NCI-H2171 (cell line): ENCODE measurements at places on chromosomes 7 and 10.

GRCh38 chr7:149880638-149881311 is 7.0 kb downstream of the ATP6V0E2 start:
- DNase-seq = no peak

DNA sequence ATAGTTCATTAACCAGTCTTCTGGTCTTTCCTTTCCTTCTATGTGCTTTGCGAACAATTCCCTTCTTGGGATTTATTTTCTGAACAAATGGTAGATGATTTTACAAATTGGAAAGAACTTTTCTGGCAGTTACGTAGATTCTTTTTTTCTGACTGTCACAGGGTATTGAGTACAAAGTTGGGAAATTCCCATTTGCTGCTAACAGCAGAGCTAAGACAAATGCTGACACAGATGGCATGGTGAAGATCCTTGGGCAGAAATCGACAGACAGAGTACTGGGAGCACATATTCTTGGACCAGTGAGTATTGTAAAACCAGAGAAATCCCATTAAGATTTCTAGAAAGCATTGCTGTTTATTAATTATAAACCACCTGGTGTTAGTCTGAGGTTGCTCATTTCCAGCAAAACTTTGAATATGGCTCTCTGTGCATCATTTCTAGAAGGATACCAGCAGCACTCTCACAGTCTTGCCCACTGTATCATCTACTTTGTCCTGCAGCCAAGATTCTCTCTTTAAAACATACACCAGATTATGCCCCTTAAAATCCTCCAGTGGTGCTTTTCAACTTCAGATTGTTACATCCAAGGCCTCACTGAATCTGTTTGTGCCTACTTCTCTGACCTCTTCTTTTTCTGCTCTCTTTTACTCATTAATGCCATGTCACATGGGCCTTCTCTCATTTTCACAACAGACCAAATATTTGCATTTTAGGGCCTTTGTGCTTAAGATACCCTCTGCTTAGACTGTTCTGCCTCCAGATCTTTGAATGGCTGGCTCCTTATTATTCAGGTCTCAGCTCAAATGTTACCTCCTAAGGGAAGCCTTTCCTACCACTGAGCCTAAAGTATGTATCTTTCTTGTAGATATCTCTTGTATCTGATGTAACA is 27.0 kb downstream of the DLD start:
- no peak for DNase-seq

DNA sequence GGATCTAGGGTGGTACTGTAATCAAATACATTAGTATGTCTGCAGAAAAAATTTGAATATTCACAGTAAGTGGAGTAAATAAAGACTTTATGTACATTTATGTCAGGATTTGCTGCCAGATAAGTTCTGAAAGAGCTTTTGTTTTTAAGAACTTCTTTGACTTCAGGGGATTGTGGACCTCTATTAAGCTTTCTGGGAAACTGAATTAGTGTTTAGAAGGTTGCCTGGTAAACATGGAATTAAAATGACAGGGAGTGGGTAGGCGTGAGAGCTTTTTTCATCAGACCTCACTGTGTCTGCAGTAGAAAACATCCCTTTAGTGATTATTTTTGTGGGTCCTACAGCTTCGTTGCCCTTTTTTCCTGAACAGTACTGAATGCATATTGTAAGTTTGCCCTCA is 15.7 kb downstream of the SDHAF3 start:
- DNase-seq = no peak

DNA sequence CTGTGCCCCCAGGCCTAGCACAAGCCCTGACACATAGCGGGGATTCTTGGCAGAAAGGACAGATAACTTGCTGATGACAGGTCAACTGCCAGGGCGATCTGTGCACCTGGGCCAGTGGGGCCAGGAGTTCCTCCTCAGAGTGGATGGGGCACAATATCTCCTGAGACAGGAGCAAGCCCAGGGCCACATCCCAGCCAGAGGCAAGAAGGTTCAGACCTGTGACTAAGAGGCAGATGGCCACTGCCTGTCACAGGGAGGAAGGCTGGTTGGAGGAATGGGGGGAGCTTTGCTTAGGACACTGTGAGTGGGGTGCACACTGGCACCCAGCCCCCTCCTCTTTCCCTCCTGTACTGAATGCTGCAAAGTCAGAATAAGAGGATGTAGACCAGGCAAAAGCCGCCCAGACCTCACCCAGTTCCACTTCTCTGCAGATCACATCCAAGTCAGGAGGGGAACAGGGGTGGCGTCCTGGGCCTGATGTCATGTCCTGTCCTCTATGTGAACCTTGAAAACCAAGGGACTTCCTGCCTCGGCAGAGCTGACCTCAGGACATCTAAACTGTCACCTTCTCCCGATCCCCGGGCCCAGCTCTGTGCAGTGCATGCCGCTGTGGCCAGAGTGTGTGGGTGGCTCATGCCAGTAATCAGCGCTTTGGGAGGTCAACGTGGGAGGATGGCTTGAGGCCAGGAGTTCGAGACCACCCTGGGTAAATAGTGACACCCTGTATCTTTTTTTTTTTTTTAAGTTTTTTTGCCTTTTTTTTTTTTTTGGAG is 1.3 kb downstream of the GUSB start:
- DNase-seq = no peak

GRCh38 chr7:151687523-151688235 is 168.0 kb upstream of the RHEB start:
- no peak for DNase-seq

DNA sequence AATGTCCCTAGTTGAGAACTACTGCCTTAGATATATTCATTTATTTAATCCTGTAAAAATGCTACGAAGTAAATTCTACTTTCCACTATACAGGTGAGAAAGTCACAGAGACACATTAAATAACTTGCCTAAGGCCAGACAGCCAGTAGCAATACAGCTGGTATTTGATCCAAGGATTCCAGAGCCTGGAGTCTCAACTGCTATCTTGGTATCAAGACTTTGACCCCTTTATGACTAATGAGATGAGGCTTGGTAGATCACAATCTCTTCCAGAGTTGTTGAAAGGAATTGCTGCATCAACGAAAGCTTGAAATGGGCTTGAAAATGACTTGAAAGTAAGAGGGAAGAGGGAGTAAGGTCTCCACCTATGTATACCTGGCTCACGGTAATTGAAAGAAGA is 83.3 kb downstream of the ORC5 start:
- no peak for DNase-seq

DNA sequence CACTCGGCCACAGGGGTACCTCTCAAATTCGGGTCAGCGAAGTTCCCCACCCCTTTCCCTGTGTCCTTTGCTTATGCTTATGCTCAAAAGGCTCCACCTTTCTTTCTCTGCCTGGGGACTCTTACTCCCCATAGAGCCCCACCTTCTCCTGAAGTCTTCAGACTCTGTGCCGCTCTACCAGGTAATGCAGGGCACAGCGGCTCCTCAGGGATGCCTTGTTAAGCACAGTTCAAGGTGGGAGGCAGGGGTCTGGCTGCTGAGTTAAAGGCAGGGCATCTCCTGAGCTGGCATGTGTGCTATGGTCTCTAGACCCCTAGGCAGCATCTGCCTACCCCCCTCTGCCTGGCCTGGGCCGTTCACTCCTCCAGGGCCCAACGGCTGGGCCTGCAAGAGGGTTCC is 3.0 kb upstream of the CXCL12 start:
- no peak for DNase-seq

DNA sequence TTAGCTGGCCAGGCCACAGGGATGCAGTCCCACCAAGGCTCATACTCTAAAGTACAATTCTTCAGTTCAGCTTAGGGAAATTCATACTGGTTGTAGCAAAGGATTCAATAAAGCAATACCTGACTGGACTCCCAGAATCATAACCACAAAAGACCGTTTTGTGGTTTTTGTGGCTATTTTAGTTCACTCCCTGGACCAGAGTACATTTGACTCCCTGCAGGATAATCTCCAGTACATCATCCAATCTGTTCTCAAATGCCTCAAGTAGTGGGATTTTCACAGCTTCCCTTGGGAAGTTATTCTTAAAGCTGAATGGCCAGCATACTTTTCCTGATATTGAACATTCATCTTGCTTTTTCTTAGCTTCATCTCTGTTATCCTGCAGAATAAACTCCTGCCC is 29.3 kb upstream of the YAE1 start:
- no peak for DNase-seq

DNA sequence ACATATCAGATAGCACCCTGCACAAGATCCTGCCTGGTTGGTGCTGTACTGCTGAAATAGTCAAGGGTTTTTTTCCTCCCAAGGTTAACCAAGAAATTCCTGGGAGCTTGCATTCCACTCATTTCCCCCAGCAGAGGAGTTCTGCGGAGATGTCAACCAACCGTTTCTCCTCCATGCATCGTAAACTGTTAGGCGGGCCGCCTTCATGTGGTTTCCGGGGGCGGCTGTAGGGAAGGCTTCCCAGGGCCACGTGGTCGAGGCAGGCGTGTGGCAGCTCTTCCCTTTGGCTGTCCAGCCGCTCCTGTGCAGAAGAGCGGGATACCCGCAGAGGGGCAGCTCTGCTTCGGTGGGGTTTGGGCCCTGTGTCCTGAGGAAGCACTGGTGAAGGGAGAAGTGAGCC is 113.7 kb downstream of the RGS10 start:
- no peak for DNase-seq

- DNase-seq = no peak
Observed at GRCh38 chr7:91287371-91288084, 23.3 kb downstream of the FZD1 start.

GRCh38 chr10:88689366-88689765 is 16.7 kb upstream of the LIPK start:
- no peak for DNase-seq

DNA sequence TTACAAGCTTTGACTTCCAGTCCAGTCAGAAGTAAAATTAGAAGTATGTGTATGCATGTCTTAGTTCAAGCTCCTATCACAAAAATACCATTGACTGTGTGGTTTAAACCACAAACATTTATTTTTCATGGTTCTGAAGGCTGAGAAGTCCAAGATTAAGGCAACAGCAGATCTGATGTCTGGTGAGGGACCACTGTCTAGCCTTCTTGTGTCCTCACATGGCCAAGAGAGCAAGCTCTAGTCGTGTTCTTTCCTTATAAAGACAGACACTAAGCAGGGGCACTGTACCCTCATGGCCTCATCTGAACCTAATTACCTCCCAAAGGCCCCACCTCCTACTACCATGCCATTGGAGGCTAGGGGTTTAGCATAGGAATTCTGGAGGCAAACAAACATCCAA is 41.3 kb upstream of the ARL4A start:
- no peak for DNase-seq

- peak; percentile 92 for DNase-seq
Observed at GRCh38 chr7:26201247-26202018, at the start of gene CBX3. Gene CBX3 (plus strand): TSS chr7:26201745. CDS start chr7:26202999, 1,254 bp downstream.

DNA sequence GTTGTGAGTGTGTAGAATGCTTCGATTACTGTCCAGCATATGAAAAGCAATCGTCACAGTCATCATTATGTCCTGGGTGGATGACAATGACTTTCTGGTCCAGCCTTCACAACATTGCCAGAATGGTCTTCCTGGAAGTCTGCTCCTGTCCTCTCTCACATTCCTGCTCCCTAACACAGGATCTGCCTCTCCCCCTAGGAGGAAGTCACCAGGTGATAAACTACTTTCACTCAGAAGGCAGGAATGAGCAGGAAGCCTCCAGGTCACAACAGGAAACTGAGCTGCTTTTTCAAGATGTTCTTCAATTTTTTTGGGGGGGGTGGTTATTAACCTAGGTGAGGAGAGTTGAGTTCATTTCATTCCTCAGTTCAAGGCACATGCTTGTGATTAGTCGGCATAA is 13.6 kb upstream of the GPNMB start:
- no peak for DNase-seq

DNA sequence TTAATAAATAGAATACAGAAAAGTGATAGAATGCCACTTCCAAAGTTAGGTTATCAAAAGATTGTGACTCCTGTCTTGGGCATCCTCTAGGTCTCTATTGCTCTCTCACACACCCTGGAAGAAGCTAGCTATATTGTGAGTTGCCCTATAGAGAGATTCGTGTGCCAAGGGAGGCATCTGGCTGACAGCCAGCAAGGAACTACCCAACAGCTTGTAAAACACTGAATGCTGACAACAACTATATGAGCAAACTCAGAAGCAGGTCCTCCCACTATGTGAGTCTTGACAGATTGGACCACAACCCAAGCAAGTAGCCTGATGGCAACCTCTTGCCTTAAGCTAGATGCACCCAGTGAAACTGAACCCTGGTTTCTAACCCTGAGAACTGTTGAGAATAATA is 55.7 kb upstream of the CDK14 start:
- DNase-seq = peak; percentile 14

DNA sequence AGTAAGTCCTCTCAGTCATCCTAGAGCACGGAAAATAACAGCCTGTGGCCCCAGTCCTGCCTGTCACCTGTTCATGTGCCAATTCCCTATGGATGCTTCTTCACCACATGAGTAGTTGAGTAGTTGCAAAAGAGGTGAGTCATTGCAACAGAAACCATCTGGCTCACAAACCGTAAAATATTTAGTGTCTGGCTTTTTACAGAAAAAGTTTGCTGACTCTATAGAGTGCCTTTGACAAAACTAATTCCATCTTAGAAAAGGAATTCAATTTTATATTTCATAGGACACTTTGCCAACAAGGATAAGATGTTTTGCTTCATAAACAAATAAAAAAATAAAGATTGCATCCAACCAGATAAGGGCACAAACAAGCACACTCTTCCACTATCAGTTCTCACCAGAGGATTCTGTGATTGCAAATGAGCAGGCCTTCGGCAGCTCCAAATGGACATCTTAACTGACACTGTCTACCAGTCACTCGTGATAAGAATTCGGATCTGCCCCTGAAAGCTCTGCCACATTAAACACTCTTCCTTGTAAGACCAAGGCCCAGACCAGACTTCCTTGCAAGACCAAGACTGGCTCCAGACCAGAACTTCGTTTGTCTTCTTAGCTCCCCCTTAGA is 242.7 kb upstream of the SEMA3C start:
- DNase-seq = peak; percentile 92

DNA sequence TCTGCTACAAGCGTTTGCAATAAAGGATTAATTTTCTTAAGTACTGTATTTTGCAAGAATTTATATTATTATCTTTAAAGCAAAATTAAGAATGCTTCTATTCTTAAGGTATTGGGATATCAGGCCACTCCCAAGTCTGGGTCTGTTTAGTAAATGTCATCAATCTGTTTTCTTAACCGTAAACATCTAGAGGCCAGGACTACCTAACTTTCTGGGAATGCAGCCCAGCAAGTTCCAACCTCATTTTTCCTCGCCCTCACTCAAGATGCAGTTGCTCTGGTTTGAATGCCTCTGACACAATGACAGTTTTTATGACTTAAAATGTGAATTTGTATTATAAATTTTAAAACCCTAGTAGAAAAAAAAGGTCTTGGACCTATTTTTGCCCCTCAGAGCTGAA is 143.5 kb downstream of the INHBA start:
- no peak for DNase-seq

GRCh38 chr7:109898-110556 is 82.3 kb upstream of the FAM20C start:
- DNase-seq = no peak

DNA sequence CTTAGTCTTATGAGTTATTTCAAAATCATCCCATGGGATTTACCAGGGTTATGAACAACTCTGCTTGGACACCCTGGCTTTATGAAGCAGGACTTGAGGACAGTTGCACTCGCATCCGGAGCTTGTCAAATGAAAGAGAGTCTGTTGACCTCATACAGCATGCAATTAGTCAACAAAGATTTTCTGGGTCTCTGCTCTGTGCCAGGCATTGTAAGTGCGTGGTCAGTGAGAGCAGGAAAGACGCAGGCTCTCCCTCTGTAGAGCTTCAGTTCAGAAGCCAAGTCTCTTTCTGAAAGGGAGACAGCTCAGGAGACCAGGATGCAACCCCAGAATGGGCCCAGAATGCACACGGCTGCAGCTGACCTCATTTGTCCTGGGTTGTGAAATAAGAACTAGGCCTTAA is 45.5 kb upstream of the DMBT1 start:
- DNase-seq = no peak

GRCh38 chr7:24555719-24556118 is 17.5 kb upstream of the PALS2 start:
- no peak for DNase-seq

- DNase-seq = no peak
Observed at GRCh38 chr10:30229536-30229935, 119.5 kb downstream of the MTPAP start.
